ENCODE measurements at places on chromosomes 7 and 10. TPM values are rescaled to one million over a fixed set of nuclear protein-coding genes. Genes with fewer than 3 reads are reported as not detected.

DNA sequence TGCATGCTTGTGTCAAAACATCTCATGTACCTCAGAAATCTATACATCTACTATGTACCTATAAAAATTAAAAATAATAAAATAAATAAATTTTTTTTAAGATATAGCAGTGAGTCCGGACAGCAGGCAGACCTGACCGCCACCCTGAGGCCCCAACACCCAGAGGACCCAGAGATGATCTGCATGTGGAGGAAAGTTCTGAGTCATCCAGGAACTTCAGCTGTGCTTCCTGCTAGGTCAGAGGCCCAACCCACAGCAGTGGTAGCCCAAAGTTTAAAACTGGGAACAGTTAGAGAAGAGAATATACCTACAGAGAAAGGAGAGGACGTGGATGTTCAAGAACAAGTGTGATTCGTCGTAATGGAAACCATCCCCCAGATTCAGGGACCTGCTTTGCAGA, 683.7 kb upstream of the NRP1 start:
- H3K27ac ChIP-seq = no peak overlapping the region
- DNase-seq = no peak
- no peaks in the 10 kb centered on the region for H3K27me3 ChIP-seq
- no peaks in the 10 kb centered on the region for H3K4me1 ChIP-seq
- H3K4me3 ChIP-seq = no peak overlapping the region

MET gene
- polyA plus RNA-seq = not detected

SPOCK2 gene
- polyA plus RNA-seq = 202 TPM

DNA sequence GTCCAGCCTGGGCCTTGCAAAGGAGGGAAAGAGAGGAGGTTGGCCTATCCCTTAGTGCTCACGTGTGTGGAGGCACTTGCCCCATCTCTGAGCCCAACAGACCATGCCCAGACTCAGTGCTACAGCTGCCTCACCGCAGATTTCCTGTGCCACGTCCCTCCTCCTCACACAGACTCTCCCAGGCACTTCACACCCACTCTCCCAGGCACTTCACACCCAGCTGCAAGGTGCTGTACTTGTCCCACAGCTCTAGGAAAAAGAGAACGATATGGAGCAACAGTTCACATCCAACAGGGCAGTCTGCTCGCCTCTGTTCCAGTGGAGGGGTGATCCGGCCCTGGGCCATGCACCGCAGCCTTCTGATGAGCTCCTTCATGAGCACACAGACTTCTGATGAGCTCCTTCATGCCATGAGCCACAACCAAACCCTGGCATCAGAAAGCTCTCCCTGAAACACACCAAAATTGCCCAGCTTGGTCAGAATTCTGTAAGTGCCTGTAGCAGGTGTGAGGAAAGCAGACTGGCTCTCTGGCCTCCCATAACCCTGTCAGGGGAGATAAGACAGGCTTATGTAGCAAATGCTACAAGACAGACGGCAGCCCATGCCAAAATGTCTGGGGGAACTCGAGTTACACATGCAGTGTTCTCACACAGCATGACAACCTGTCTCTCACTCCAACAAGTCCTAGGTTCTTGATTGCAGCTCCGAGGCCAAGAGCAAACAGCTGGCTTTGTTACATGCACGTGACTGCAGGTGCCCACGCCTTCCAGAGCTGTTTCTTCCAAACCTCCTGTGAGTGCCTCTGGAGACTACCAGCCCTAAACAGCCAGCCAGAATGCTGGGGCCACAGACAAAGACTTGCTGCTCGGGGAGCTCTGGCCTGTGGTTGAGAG, 348.5 kb downstream of the GRID1 start:
- no peak overlapping the region for H3K4me3 ChIP-seq
- H3K4me1 ChIP-seq = no peaks in the 10 kb centered on the region
- DNase-seq = no peak

GRCh38 chr10:103502849-103503660, 9.6 kb downstream of the NEURL1 start:
- no peaks in the 10 kb centered on the region for H3K36me3 ChIP-seq
- no peak overlapping the region for H3K27ac ChIP-seq
- H3K4me3 ChIP-seq = no peak overlapping the region
- no peak for DNase-seq
- H3K27me3 ChIP-seq = no peaks in the 10 kb centered on the region

DNA sequence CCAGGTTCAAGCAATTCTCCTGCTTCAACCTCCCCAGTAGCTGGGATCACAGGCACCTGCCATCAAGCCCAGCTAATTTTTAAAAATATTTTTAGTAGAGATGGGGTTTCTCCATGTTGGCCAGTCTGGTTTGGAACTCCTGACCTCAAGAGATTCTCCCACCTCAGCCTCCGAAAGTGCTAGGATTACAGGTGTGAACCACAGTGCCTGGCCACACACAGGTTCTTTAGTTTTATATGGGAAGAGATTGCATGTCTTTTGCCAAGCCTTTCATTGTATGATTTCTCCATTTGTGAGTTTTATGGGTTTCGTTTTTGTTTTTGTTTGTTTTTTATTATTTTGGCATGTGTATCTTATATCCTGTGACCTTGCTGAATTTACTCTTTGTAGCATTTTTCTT, 40.9 kb downstream of the C1GALT1 start:
- no peak overlapping the region for H3K27ac ChIP-seq
- H3K4me3 ChIP-seq = no peak overlapping the region
- DNase-seq = no peak
- peaks cover 5% of the 10 kb centered on the region for H3K4me1 ChIP-seq

CYREN gene
- 45.4 TPM for polyA plus RNA-seq

CHN2 gene
- 30.4 TPM for polyA plus RNA-seq

ADGRA1 gene
- not detected for polyA plus RNA-seq

DNA sequence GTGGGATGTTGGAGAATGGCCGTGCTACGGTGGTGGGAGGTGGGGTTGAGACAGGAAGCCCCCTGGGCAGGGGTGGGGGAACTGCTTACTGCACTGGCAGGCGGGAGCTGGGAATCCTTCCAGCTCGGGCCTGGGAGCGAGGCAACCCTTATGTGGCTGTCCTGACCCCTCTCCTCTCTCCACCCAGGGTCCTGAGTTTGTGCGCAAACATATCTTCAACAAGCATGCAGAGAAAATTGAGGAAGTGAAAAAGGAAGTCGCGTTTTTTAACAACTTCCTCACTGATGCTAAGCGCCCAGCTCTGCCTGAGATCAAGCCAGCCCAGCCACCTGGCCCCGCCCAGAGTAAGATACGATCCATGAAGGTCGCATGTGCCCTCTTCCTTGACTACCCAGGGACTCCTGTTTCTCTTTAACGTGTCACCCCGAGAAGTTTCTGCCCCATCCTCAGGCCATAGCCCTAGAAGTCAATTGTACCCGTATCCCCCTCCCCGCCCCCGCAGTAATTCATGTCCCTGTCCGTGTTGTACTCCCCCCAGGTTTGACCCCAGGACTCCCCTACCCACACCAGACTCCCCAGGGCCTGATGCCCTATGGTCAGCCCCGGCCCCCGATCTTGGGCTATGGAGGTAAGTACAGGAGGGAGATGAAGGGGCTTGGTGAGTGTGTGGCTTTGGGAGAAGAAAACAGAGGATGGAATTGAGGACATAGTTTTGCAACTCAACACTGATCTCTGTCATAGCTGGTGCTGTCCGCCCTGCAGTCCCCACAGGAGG, 1.8 kb downstream of the UFSP1 start:
- peak; percentile 59 for DNase-seq
- no peaks in the 10 kb centered on the region for H3K27me3 ChIP-seq
- peak overlapping the region; percentile 81 for H3K27ac ChIP-seq
- peaks cover 48% of the 10 kb centered on the region for H3K4me1 ChIP-seq

KLF14 gene
- not detected for polyA plus RNA-seq

IFIT5 gene
- 7.9 TPM for polyA plus RNA-seq

DNA sequence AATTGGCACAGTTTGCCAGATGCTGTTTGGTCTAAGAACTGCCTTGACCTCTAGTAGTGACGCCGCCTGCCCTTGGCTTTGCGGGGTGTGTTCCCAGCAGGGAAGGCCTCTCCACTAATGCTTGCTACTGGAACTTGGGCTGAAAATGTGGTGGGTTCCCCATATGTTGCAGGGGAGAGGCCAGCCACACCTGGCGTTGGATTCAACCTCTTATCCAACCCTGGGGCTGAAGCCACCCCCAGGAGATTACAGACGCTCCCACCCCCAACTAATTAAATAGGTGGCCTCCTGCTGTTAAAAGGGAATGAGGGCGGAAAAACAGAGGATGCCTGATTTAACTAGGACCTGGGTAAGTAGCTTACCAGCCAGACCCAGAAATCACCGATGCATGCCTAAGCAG, 19.2 kb upstream of the ATOH7 start:
- H3K36me3 ChIP-seq = no peaks in the 10 kb centered on the region
- no peak overlapping the region for H3K4me3 ChIP-seq
- no peaks in the 10 kb centered on the region for H3K27me3 ChIP-seq
- H3K4me1 ChIP-seq = no peaks in the 10 kb centered on the region

- DNase-seq = no peak
- no peaks in the 10 kb centered on the region for H3K4me1 ChIP-seq
- no peak overlapping the region for H3K4me3 ChIP-seq
Observed at GRCh38 chr10:128386816-128387604, 260.8 kb upstream of the MKI67 start.

LIMK1 gene
- polyA plus RNA-seq = 10.1 TPM

TCAF2 gene
- 8.3 TPM for polyA plus RNA-seq

DNA sequence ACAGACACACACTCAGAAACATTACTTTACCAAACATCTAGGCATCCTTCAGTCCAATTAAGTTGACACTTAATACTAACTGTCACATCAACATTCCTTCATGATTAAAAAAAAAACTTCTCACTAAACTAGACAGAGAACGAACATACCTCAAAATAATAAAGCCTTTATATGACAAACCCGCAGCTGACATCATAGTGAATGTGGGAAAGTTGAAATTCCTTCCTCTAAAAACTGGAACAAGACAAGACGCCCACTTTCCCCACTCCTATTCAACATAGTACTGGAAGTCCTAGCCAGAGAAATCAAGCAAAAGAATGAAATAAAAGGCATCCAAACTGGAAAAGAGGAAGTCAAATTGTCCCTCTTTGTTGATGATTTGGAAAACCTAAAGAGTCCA, 96.9 kb upstream of the PPP1R9A start:
- no peaks in the 10 kb centered on the region for H3K27me3 ChIP-seq
- no peaks in the 10 kb centered on the region for H3K36me3 ChIP-seq
- no peak for DNase-seq
- H3K4me3 ChIP-seq = no peak overlapping the region
- no peaks in the 10 kb centered on the region for H3K4me1 ChIP-seq
- H3K27ac ChIP-seq = no peak overlapping the region

- H3K36me3 ChIP-seq = no peaks in the 10 kb centered on the region
- no peak for DNase-seq
- peaks cover 5% of the 10 kb centered on the region for H3K4me1 ChIP-seq
Observed at GRCh38 chr7:74373536-74373935, 80.2 kb upstream of the GTF2IRD1 start.

DNA sequence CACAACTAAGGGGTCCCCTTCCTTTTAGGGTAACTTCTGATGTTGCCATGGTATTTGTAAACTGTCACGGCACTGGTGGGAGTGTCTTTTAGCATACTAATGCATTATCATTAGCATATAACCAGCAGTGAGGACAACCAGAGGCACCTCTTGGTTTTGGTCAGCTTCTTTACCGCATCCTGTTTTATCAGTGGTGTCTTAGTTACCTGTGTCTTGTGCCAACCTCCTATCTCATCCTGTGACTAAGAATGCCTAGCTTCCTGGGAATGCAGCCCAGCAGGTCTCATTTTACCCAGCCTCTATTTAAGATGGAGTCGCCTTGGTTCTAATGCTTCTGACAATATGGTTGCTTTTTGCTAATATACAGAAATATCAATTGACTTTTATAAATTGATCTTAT, 54.9 kb downstream of the AHCYL2 start:
- DNase-seq = no peak
- H3K27ac ChIP-seq = no peak overlapping the region

DNA sequence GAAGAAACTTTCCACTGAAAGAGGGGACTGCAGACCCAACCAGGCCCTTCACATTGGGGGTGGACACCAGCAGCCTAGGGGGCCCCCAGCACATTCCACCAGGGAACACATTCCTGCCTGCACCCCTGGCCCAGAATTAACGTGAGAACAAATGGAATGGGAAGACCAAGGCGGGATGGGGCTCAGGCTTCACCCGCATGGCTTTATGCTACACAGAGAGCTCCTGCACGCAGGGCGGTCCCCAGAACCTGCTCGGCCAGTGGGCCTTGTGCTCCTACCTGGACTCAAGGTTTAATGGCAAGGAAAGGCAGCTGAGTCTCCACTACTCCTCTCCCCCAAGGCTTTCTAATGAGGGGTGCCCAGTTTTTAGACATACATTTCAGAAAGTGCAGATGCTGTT, 146.3 kb upstream of the GPR26 start:
- H3K27me3 ChIP-seq = no peaks in the 10 kb centered on the region
- DNase-seq = no peak
- H3K4me1 ChIP-seq = no peaks in the 10 kb centered on the region
- no peak overlapping the region for H3K4me3 ChIP-seq

DNA sequence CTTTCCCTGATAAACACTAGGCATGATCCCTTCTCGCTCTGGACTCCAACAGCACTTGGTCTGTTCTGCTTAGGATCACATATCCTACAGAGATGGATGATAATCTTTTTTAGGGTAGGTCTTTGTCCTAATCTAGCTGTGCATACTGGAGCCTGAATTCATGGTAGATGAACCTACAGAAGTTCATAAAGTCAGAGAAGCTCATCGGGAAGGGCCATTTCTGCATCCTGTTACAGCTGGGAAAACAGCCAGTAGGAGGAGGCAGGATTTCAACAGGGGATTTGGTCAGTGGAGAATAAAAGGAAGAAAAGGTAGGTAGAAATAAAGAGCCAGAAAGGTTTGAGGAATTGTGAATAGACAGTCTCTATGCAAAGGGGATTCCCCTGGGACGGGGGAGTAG, 101.4 kb downstream of the ANK3 start:
- H3K36me3 ChIP-seq = no peaks in the 10 kb centered on the region
- H3K4me1 ChIP-seq = no peaks in the 10 kb centered on the region
- H3K27me3 ChIP-seq = no peaks in the 10 kb centered on the region

SYNPO2L gene
- polyA plus RNA-seq = not detected

CPA5 gene
- polyA plus RNA-seq = 30.5 TPM

SEMA3E gene
- not detected for polyA plus RNA-seq

TBC1D12 gene
- polyA plus RNA-seq = not detected

- H3K27me3 ChIP-seq = no peaks in the 10 kb centered on the region
- H3K4me3 ChIP-seq = peak overlapping the region; percentile 15
- H3K27ac ChIP-seq = peak overlapping the region; percentile 10
- DNase-seq = no peak
- no peaks in the 10 kb centered on the region for H3K36me3 ChIP-seq
- peaks cover 89% of the 10 kb centered on the region for H3K4me1 ChIP-seq
Observed at GRCh38 chr7:50262916-50263690, 41.4 kb upstream of the IKZF1 start.

VSTM4 gene
- not detected for polyA plus RNA-seq

- H3K27ac ChIP-seq = no peak overlapping the region
- no peaks in the 10 kb centered on the region for H3K36me3 ChIP-seq
- no peaks in the 10 kb centered on the region for H3K27me3 ChIP-seq
- H3K4me3 ChIP-seq = no peak overlapping the region
- H3K4me1 ChIP-seq = peaks cover 5% of the 10 kb centered on the region
Observed at GRCh38 chr7:105285118-105285874, 103.4 kb downstream of the SRPK2 start.

GRCh38 chr7:41503438-41503837, 199.5 kb downstream of the INHBA start:
- H3K4me3 ChIP-seq = no peak overlapping the region
- no peaks in the 10 kb centered on the region for H3K27me3 ChIP-seq
- no peaks in the 10 kb centered on the region for H3K4me1 ChIP-seq
- DNase-seq = no peak
- H3K36me3 ChIP-seq = no peaks in the 10 kb centered on the region
- no peak overlapping the region for H3K27ac ChIP-seq

GRCh38 chr7:28474640-28475039, 62.3 kb downstream of the CREB5 start:
- H3K27me3 ChIP-seq = no peaks in the 10 kb centered on the region
- no peak overlapping the region for H3K27ac ChIP-seq
- no peak for DNase-seq
- H3K4me1 ChIP-seq = no peaks in the 10 kb centered on the region
- no peak overlapping the region for H3K4me3 ChIP-seq

NKX6-2 gene
- polyA plus RNA-seq = not detected
